ENCODE measurements at places on chromosomes 1 and 21. TPM values are rescaled to one million over a fixed set of nuclear protein-coding genes. Genes with fewer than 3 reads are reported as not detected.
A peak's percentile ranks its signal among the peaks of the same experiment; 100 is the strongest.

LRRC3 gene
- total RNA-seq = 3.6 TPM

TNFRSF18 gene
- total RNA-seq = 2.7 TPM

RCC1 gene
- 22.9 TPM for total RNA-seq

FCRL3 gene
- total RNA-seq = 1.5 TPM

TFB2M gene
- 10.4 TPM for total RNA-seq

LY9 gene
- 3.4 TPM for total RNA-seq

TNFRSF25 gene
- total RNA-seq = 19.8 TPM

RHBG gene
- 0.74 TPM for total RNA-seq

ACTL8 gene
- not detected for total RNA-seq

C1orf116 gene
- total RNA-seq = 123 TPM

AMY1B gene
- total RNA-seq = 4.4 TPM

DNA sequence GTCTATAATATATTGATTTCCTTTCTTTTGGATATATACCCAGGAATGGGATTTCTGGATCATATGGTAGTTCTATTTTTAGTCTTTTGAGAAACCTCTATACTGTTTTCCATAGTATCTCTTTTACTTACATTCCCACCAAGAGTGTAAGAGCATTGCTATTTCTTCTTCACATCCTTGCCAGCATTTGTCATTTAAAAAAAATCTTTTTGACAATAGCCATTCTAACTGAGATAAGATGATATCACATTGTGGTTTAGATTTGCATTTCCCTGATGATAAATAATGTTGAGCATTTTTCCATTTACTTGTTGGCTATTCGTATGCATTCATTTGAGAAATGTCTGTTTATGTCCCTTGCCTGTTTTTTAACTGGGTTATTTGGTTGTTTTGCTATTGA lies 467.4 kb downstream of the COL11A1 start:
- H3K27me3 ChIP-seq = no peaks in the 10 kb centered on the region
- no peak overlapping the region for H3K4me3 ChIP-seq
- H3K36me3 ChIP-seq = no peaks in the 10 kb centered on the region
- no peaks in the 10 kb centered on the region for H3K4me1 ChIP-seq

DNA sequence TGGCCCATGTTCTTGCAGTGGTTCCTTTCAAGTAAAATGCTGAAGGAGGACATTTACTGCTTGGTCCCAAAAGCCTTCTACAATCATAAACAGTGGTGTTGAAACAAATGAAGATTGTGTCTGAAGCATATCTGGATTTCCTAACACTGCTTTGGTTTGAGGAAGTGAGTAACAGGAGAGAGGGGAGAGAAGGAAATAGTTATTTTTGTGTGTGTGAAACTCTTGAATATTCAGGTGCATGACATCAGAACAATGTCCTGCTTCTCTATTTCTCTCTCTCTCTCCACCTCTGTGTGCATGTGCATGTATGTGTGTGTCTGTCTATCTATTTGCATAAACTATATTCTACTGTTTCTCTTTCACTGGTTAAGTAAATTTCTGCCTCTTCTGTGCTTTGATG lies 61.4 kb upstream of the TNFSF18 start:
- no peak overlapping the region for H3K4me3 ChIP-seq
- H3K36me3 ChIP-seq = no peaks in the 10 kb centered on the region
- no peaks in the 10 kb centered on the region for H3K27me3 ChIP-seq
- no peaks in the 10 kb centered on the region for H3K4me1 ChIP-seq
- no peak for DNase-seq

DNA sequence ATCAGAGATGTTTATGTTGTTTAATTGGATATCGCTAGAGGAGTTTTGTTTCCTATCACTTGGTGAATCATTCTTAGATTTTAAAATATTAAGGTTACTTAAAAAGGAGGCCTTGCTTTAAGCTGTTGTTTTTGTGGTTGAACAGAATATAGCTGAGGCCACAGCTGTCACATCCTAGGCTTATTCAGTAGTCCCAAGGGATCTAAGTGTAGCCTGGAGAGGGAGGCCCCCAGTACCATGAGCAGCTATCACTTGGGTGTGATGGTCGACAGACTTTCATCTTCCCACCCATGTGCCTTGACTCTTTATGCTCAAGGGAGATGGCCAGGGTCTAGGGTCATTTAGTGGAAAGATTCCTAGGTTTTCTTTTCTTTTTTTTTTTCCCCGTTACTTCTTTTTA lies 278.7 kb downstream of the HHAT start:
- no peaks in the 10 kb centered on the region for H3K4me1 ChIP-seq
- no peak for DNase-seq
- no peaks in the 10 kb centered on the region for H3K36me3 ChIP-seq
- H3K27ac ChIP-seq = no peak overlapping the region

- H3K27me3 ChIP-seq = no peaks in the 10 kb centered on the region
- no peak for DNase-seq
- H3K4me3 ChIP-seq = peak overlapping the region; percentile 87
- H3K36me3 ChIP-seq = no peaks in the 10 kb centered on the region
- peaks cover 1% of the 10 kb centered on the region for H3K4me1 ChIP-seq
Measured at GRCh38 chr1:165632152-165632469, 1.1 kb downstream of the MGST3 start.

GRCh38 chr1:67575861-67576260 lies 109.1 kb upstream of the GADD45A start:
- H3K27me3 ChIP-seq = no peaks in the 10 kb centered on the region
- no peak overlapping the region for H3K27ac ChIP-seq

GRCh38 chr1:174939775-174940545 lies 59.8 kb upstream of the CACYBP start:
- no peaks in the 10 kb centered on the region for H3K36me3 ChIP-seq
- no peaks in the 10 kb centered on the region for H3K4me1 ChIP-seq
- DNase-seq = no peak

GRCh38 chr1:76583235-76583868 lies 283.9 kb upstream of the ST6GALNAC5 start:
- H3K36me3 ChIP-seq = no peaks in the 10 kb centered on the region
- no peak overlapping the region for H3K27ac ChIP-seq
- H3K4me1 ChIP-seq = no peaks in the 10 kb centered on the region
- no peak overlapping the region for H3K4me3 ChIP-seq

DNA sequence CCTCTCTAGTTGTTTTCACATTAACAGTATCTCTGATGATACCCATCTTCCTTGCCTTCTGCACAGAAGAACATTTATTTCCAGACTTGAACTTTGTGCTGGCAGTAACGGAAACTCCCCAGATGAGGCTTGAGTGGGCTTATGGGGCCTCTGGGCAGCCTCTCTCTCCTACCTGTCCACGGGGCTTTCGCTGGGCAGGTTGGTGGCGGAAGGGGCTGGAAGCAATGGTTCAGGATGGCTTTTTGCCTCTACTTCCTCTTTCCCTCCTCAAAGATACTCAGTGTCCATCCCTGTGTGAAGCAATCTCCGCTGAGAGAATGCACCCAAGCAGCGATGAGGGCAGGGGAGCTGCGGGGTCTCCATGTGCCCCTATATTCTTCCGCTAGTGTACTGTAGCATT lies 348.2 kb downstream of the HLX start:
- H3K27me3 ChIP-seq = no peaks in the 10 kb centered on the region
- H3K36me3 ChIP-seq = no peaks in the 10 kb centered on the region
- H3K27ac ChIP-seq = no peak overlapping the region
- H3K4me1 ChIP-seq = no peaks in the 10 kb centered on the region
- H3K4me3 ChIP-seq = no peak overlapping the region

GRCh38 chr1:202376247-202376646 lies 27.7 kb downstream of the PPP1R12B start:
- DNase-seq = no peak
- no peaks in the 10 kb centered on the region for H3K27me3 ChIP-seq
- H3K36me3 ChIP-seq = no peaks in the 10 kb centered on the region
- no peak overlapping the region for H3K4me3 ChIP-seq
- H3K4me1 ChIP-seq = peaks cover 3% of the 10 kb centered on the region
- H3K27ac ChIP-seq = peak overlapping the region; percentile 33

- no peaks in the 10 kb centered on the region for H3K27me3 ChIP-seq
- no peaks in the 10 kb centered on the region for H3K36me3 ChIP-seq
- H3K27ac ChIP-seq = no peak overlapping the region
- H3K4me1 ChIP-seq = no peaks in the 10 kb centered on the region
- DNase-seq = no peak
Measured at GRCh38 chr1:198047913-198048312, 108.9 kb upstream of the NEK7 start.

- no peaks in the 10 kb centered on the region for H3K4me1 ChIP-seq
- H3K27me3 ChIP-seq = no peaks in the 10 kb centered on the region
- no peak overlapping the region for H3K27ac ChIP-seq
- H3K36me3 ChIP-seq = no peaks in the 10 kb centered on the region
- H3K4me3 ChIP-seq = no peak overlapping the region
Measured at GRCh38 chr1:111895469-111895868, 94.0 kb downstream of the KCND3 start.

- H3K4me3 ChIP-seq = no peak overlapping the region
- H3K27me3 ChIP-seq = no peaks in the 10 kb centered on the region
- H3K4me1 ChIP-seq = peaks cover 18% of the 10 kb centered on the region
- H3K36me3 ChIP-seq = no peaks in the 10 kb centered on the region
- no peak overlapping the region for H3K27ac ChIP-seq
Measured at GRCh38 chr1:154490317-154490716, 11.7 kb upstream of the TDRD10 start.

DNA sequence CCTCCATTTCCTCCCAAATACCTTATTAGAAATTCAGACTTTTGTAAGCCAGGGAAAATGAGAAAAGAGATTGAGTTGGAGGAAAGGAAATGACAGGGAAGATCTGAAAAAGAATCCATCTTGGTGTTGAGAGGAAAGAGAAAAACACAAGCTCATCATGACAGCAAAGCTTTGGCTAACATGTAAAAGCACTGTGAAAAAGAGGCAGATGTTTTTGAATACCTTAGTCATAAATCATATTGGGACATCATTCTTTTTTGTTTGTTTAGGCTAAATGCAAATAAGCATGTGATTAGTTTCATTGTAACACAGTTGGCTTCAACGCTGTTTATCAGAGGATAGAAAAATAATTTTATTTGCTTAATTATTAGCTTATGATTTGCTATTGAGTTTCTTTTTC lies 64.6 kb downstream of the LHX8 start:
- no peak overlapping the region for H3K4me3 ChIP-seq
- DNase-seq = no peak
- H3K27ac ChIP-seq = no peak overlapping the region
- H3K4me1 ChIP-seq = no peaks in the 10 kb centered on the region

- peaks cover 17% of the 10 kb centered on the region for H3K4me1 ChIP-seq
- peak; percentile 27 for DNase-seq
- peak overlapping the region; percentile 73 for H3K4me3 ChIP-seq
- H3K36me3 ChIP-seq = no peaks in the 10 kb centered on the region
- H3K27ac ChIP-seq = peak overlapping the region; percentile 78
Measured at GRCh38 chr1:52920791-52921291, 699 bp downstream of the ECHDC2 start.

DNA sequence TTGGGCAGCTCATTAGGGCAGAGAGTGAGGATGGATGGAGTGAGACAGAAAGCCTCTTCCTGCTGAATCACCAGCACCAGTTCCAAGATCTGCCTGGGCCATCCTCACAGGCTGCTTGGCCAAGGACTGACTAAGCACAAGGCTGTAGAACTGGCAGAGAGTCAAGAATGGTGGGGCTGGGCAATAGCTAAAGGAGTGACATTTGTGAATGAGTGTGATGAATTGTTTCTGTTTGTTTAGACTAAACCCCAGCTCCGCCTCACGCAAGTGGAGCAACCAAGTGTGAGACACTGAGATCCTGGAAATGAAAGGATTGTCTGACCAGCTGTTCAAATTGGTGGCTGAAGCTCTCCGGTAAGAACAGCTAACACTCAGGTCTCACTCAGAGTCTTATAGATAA lies 38.6 kb downstream of the BRINP2 start:
- H3K4me1 ChIP-seq = peaks cover 5% of the 10 kb centered on the region
- DNase-seq = peak; percentile 99
- H3K4me3 ChIP-seq = no peak overlapping the region
- peak overlapping the region; percentile 46 for H3K27ac ChIP-seq

GRCh38 chr1:169707912-169708604 lies 3.4 kb downstream of the SELL start:
- peaks cover 2% of the 10 kb centered on the region for H3K4me1 ChIP-seq
- H3K27me3 ChIP-seq = no peaks in the 10 kb centered on the region
- no peaks in the 10 kb centered on the region for H3K36me3 ChIP-seq
- DNase-seq = no peak

- peak; percentile 82 for DNase-seq
- peaks cover 22% of the 10 kb centered on the region for H3K4me1 ChIP-seq
- H3K4me3 ChIP-seq = no peak overlapping the region
- H3K27ac ChIP-seq = peak overlapping the region; percentile 98
- H3K36me3 ChIP-seq = peaks cover 5% of the 10 kb centered on the region
- H3K27me3 ChIP-seq = no peaks in the 10 kb centered on the region
Measured at GRCh38 chr1:149888999-149889289, 10.4 kb upstream of the BOLA1 start.

- no peaks in the 10 kb centered on the region for H3K27me3 ChIP-seq
- no peaks in the 10 kb centered on the region for H3K36me3 ChIP-seq
- no peaks in the 10 kb centered on the region for H3K4me1 ChIP-seq
- no peak for DNase-seq
- H3K4me3 ChIP-seq = no peak overlapping the region
- no peak overlapping the region for H3K27ac ChIP-seq
Measured at GRCh38 chr1:203906932-203907331, 45.5 kb downstream of the SNRPE start.

- DNase-seq = no peak
- no peaks in the 10 kb centered on the region for H3K4me1 ChIP-seq
- H3K27me3 ChIP-seq = no peaks in the 10 kb centered on the region
- no peak overlapping the region for H3K27ac ChIP-seq
- H3K36me3 ChIP-seq = no peaks in the 10 kb centered on the region
- H3K4me3 ChIP-seq = no peak overlapping the region
Measured at GRCh38 chr1:22376976-22377375, 74.7 kb upstream of the ZBTB40 start.

GRCh38 chr1:234578735-234579134 lies 31.2 kb downstream of the IRF2BP2 start:
- no peaks in the 10 kb centered on the region for H3K4me1 ChIP-seq
- no peaks in the 10 kb centered on the region for H3K27me3 ChIP-seq
- no peak for DNase-seq
- H3K4me3 ChIP-seq = no peak overlapping the region
- no peak overlapping the region for H3K27ac ChIP-seq
- no peaks in the 10 kb centered on the region for H3K36me3 ChIP-seq

- H3K27me3 ChIP-seq = no peaks in the 10 kb centered on the region
- no peak overlapping the region for H3K27ac ChIP-seq
- peak; percentile 44 for DNase-seq
- H3K4me1 ChIP-seq = peaks cover 5% of the 10 kb centered on the region
- H3K36me3 ChIP-seq = no peaks in the 10 kb centered on the region
Measured at GRCh38 chr1:216528816-216529215, 105.6 kb upstream of the USH2A start.

DNA sequence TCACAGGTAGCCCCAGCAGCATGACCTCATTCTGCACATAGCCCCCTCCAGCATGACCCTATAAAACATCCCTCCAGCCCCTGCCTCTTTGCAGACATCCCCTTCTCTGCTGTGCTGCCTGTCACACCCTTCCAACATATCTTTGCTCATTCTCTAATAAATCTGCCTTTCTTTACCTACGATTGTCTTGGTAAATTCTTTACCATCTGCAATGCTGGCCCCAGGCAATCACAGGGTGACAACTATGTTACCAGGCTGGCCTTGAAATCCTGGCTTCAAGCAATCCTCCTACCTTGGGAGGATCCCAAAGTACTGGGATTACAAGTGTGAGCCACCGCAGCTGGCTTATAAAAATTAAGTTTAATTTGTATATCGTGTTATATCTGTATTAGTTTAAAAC lies 134.5 kb downstream of the VAV3 start:
- no peaks in the 10 kb centered on the region for H3K36me3 ChIP-seq
- DNase-seq = no peak
- no peaks in the 10 kb centered on the region for H3K27me3 ChIP-seq
